ENCODE measurements at places on chromosomes 2 and 18.

- H3K27me3 ChIP-seq: no peaks in the 10 kb centered on the region
- no peaks in the 10 kb centered on the region for H3K36me3 ChIP-seq
- no peaks in the 10 kb centered on the region for H3K4me1 ChIP-seq
Measured at GRCh38 chr2:134540990-134541389, 177.8 kb downstream of the TMEM163 start.

DNA sequence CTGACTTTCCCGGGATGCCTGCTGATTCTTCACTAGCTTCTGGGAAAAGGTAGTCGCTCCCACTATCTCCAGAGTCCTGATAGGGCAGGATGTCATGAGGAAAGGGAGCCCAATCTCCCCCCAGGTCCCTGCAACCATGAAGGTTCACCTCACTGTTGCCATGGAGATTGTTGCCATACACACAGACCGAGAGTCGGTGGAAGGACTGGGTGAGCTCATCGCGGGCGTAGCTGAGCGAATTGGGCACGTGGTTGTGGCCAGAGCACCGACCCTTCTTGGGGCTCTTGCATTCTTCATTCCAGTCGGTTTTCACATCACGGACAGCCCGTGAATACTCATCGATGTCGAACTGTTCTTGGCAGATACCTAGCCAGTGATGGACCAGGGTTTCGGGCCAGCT, 97.4 kb downstream of the MEP1B start:
- no peak for DNase-seq
- H3K4me1 ChIP-seq: no peaks in the 10 kb centered on the region
- H3K4me3 ChIP-seq: no peak overlapping the region
- H3K27ac ChIP-seq: no peak overlapping the region
- H3K27me3 ChIP-seq: no peaks in the 10 kb centered on the region

DNA sequence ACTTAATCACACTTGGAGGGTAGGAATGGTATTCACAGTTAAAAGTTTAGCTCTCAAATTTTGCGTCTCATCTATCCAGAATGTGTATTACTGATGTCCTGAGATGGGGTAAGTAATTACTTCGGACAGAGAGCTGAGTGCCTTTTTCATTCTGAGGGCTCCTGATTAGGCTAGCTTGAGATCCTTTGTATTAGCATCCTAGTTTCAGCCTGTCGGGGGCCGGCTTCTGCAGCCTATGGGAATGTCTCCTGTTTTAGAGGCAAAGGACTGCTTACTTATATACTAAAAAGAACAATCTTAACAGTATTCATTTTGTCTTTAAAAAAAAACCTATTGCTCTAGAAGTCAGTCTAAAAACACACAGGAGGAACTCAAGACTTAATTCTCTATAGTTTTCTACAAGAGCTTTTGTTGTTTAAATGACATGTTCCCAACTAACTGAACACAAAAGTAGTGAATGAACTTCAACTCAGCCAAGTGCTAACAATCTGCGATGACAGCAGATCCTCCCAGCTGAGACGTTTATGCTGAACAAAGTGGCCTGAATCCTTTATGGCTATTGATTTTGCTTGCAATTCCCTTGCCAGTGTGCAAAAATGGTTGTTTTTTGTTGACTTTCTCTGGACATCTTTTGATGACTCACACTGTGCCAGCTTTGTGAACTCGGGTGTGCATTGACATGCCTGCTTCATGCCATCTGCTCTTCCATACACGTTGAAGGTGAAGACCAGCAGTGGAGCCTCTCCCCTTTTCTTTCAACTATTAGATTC, 118.7 kb downstream of the LYPD6B start:
- no peaks in the 10 kb centered on the region for H3K27me3 ChIP-seq
- H3K4me1 ChIP-seq: no peaks in the 10 kb centered on the region
- no peaks in the 10 kb centered on the region for H3K36me3 ChIP-seq
- no peak for DNase-seq

DNA sequence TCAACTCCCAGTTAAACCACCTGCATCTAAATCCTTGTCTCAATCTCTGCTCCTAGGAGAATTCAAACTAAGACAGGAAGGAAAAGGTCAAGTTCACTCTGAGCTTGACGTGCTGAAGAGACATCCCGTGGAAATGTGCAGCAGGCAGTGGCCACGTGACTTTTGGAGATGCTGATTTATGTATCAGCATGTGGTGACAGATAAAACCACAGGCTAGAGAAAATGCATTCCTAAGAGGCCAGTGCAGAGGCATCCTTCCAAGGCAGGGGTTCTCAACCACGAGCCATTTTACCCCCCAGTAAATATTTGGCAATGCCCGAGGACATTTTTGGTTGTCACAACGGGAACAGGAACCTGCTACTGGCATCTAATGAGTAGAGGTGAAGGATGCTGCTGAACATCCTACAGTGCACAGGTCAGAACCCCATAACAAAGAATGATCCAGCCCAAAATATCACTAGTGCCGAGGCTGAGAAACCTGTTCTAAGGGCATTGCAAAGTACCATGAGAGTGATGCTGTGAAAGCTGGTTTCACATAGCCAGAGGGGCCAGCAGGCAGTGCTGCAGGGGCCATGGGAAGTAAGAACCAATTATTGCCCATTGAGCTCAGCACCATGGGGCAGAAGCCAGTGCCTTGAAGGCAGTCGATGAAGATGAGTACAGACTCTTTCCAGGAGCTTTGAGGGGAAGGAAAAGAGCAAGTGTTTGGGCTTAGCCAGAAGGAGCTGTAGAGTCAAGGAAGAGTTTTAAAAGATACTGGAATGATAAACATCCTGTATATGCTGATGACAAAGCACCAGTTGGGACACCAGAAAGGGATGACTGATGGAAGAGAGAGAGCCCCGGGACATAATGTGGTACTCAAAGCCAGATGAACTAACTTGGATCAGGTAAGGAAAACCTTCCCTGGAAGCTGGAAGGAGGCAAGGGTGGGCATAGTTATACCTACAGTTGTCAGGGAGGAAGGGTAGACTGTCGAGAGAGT, 174.6 kb downstream of the HAUS1 start:
- no peaks in the 10 kb centered on the region for H3K4me1 ChIP-seq
- no peaks in the 10 kb centered on the region for H3K36me3 ChIP-seq
- H3K27me3 ChIP-seq: no peaks in the 10 kb centered on the region
- no peak for DNase-seq
- no peak overlapping the region for H3K4me3 ChIP-seq
- no peak overlapping the region for H3K27ac ChIP-seq

DNA sequence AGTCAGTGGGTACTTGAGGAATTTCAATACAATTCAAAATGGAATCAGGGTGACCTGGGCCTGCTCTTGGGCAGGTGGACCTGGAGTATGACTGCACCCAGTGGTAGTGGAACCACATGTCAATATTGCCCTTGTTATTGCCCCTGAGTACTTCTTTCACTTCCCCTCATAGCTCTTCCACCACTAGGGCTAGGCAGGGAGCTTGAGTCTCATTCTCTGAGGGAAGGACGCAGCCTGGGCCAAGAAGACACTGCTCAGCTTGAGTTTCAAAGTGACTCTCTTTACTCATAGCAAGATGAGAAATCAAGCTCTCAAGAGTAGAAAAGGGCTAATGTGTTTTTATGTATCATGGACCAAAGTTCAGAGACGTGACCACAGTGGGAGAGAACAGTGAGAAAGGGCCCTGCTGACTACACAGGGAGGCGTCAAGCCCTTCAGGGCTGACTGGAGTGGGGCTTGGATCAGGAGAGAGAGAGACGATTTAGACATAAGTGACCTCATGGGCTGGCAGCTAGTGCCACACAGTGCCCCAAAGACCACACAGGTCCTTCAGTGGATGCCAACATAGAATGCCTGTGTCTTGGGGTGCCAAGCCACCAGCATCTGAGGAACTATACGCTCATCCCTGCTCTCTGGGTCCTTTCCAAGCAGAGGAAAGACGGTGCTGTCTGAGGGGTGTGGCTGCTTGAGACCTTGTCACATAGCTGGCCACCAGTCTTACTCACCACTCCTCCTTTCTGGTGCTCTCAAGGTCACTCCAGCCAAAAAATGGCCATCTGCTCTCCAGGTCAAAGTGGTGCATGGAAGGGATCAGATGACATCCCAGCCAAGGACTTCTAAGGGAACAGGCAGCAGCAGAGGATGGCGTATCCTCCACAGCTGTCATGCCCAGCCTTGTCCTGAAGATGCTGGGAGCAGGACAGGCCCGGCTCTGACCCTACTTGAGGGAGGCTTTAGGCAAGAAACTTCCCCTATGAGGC, 13.0 kb downstream of the PTMA start:
- no peak for DNase-seq
- no peak overlapping the region for H3K4me3 ChIP-seq
- H3K4me1 ChIP-seq: no peaks in the 10 kb centered on the region

All from large intestine (tissue), 12 donors.